Stimulated activated CD8-positive, alpha-beta memory T cell treated with anti-CD3 and anti-CD28 coated beads, Interleukin-7, amount 100 ng/mL, for 48 hours (primary cell): ENCODE measurements at places on chromosomes 6 and 20.
A peak's percentile ranks its signal among the peaks of the same experiment; 100 is the strongest.

DNA sequence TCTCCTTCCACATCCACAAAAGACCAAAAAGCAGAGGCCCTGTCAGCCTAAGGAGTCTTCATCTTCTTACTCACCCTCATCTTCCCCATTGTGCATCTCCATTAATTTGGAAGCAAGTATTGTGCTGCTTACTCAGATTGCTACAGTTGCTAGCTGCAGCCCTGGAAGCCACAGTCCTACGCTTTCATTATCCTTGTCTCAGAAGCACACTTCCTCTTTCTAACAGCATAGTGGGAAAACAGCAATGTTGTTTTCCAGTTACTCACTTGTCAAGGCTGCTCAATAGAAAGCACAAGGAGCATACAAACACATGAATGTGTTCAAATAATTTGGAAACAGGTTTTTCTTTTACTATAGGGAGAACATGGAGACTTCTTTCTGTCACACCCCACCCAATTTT lies 76.6 kb upstream of the RBM24 start:
- no peak for DNase-seq

DNA sequence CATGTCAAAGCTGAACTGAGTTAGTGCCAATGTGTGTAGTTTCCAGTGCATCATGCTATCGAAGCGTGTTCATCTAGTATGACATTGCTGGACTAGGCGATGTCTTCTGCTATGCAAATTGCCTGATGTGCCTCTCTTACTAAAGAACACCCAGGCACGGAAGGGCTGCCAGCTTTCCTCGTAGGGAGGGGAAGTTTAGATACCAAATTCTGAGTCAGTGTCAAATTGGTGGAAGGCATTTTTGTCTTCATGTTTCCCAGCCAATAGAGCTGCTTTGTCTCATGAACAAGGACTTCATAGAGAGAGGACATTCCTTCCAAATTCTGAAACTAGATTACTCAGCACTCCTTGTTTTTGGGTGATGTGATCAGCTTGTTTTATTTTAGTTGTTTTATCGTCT lies 320.1 kb downstream of the BTBD3 start:
- no peak for DNase-seq

DNA sequence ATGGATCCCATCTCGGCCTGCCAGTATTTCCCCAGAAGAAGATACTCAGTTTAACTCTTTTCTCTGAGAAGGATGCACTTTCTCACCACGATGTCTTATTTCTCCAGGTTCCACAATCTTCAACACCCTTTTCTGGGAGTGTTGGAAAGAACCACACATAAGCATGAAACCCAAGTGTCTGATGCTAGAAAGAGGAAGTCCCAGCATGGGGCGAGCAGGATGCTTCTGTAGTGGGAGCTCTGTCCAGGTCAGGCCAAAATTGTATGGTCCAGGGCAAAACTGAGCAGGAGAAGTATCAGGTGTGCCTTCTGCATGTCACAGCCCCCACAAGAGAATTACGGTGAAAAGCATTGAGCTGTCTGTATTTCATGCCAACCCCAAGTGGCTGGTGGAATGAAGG lies 11.0 kb downstream of the TREM1 start:
- DNase-seq = no peak

DNA sequence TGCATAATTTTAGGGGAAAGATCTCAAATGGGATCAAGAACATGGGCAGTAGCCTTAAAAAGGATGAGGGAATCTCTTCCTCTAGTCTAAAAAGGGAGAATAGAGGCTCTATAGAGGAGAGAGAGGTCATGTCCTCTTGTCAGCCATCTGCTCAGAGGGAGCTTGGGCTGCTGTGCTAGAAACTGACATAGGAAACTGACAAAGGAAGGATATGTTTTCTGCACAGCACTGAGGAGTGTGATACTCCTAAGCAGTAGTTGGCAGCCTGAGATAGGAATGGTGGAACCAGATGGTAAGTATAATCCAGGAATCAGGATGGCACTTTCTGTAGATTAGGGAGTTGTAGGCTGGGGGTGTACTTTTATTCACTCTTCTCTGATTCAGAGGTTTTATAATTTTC lies 59.2 kb downstream of the PTPRA start:
- no peak for DNase-seq

- DNase-seq = no peak
Observed at GRCh38 chr6:12058172-12058961, 46.3 kb downstream of the HIVEP1 start.

DNA sequence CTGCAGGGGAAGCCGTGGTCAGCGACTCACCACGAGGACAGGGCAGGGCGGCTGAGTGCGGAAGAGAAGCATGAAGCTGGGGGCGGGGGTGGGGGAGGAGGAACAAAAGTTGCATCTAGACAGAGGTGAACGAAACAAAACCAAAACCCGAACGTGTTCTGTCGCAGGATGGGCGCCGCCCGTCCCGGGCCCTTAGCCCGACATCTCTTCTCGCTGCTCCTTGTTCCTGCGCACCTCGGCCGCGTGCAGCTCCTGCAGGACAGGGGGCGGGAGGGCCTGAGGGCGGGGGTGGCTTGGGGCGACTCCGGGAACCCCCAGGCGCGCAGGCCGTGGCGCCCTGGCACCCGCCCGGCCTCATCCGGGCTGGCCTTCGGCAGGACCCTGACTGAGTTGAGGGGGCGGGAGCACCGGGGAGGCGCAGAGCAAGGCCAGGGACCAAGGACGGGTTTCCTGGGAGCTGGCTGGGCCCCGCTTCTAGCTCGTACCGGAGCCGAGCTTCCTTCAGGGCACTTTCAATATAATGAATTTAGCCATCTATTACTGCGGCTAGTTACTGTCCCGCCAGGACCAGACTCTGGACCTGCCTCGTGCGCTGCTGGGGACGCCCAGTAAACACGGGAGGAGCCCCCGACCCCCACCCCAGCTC lies 12.0 kb downstream of the STMN3 start:
- no peak for DNase-seq

GRCh38 chr6:158789115-158789917 lies 29.9 kb downstream of the EZR start:
- no peak for DNase-seq

GRCh38 chr6:126077810-126078776 lies 91.8 kb downstream of the TRMT11 start:
- DNase-seq = no peak

DNA sequence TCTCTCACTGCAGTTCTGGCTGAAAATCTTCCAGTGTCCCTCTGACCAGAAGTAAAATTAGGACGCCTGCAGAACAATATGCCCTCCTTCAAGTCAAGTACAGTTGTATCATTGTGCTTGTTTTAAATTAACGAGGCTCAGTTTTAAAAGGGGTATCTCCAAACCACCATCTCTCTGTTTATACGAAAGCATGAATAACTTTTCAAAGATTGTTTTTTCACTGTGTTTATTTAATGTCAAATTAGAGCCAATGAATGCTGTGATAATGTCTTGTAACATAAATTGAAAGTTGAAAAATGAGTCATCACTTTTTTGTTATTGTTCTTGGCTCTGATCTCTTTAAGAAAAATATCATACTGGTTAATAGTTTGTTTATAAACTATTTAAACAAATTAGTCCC lies 230.7 kb upstream of the THEMIS start:
- no peak for DNase-seq

DNA sequence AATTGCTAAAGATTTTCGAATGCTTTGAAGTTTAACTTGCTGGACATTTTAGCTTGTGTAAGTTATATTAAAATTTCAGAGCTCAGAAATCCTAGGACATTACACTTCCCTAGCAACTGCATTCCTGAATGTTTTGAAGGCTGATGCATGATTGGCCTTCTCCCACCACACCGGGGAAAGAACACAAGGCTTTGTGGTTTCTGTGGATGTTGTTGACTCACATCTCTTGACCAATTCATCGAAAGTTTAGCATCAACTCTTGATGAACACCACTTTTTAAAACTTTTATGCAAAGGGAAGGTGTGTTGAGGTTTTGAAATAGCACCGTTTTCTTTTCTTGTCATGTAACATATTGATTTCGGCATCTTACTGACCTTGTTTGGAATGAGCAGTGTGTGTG lies 81.1 kb downstream of the RIMS1 start:
- no peak for DNase-seq

DNA sequence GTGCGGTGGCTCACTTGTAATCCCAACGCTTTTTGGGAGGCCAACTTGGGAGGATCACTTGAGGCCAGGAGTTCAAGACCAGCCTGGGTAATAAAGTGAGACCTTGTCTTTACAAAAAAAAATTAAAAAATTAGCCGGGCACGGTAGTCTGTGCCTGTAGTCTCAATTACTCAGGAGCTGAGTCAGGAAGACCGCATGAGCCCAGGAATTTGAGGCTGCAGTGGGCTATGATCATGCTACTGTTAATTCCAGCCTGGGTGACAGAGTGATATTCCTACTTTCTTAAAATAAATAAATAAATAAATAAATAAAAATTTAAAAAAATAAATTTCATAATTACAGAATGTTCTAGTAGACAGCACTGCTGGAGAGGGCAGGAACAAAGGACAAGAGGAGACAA lies 62.4 kb downstream of the DST start:
- no peak for DNase-seq

- DNase-seq = no peak
Observed at GRCh38 chr6:99333068-99333467, 16.4 kb downstream of the FAXC start.

- peak; percentile 22 for DNase-seq
Observed at GRCh38 chr6:143060806-143061596, at the start of gene AIG1. Gene AIG1, plus strand, starts transcription at chr6:143060889. Its CDS starts 37 bp downstream, at chr6:143060926.

GRCh38 chr6:82958551-82958950 lies 107.1 kb downstream of the UBE3D start:
- no peak for DNase-seq

DNA sequence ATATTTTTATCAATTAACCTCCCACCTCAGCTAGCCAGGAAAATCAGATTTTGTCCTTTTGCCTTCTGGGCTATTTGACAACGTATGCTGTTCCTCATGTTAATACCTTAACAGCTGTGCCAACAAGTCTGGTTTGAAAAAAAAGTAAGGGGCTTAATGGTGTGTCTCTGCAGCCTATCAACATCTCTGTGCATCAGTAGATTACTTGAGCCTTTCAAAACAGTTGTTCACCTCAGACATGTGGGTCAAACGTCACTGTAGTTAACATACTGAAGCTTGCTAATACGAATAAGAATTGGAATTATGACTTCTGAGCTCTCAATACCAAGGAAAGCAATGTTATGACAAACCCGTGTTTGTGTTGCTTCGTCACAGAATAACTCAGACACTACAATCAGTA lies 23.0 kb downstream of the CEP57L1 start:
- no peak for DNase-seq

GRCh38 chr20:63911176-63911575 lies 16.2 kb downstream of the DNAJC5 start:
- DNase-seq = no peak

DNA sequence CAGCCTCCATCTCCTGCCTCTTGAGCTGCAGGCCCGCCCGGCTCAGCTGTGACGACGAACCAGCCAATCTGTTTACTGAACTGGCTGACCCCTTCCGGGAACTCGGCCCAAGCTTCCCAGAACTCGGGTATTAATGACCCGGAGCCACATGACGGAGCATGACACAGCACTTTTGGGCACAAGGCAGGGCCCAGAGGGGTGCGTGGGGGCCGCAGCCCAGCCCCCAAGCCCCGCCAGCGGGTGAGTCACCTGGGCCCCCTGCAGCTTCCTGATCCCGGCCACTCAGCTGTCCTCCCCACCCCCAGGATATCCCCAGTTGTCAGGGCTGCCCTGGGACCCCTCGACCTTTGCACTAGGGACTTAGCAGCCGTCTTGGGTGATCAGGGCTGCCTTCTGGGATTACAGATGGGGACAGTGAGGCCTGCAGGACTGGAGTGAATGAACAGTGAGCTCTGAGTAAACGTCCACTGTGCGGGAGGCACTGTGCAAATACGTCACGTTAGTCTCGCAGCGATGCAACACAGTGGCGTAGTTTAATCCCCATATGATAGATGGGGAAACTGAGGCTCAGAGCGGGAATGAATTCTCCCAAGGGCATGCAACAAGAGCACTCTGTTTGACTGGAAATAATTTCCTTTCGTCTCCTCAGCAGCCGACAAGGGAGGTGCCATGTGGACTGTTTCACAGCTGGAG lies 102.1 kb downstream of the CEBPB start:
- DNase-seq = peak; percentile 25

- no peak for DNase-seq
Observed at GRCh38 chr6:82954937-82955577, 110.6 kb downstream of the UBE3D start.

DNA sequence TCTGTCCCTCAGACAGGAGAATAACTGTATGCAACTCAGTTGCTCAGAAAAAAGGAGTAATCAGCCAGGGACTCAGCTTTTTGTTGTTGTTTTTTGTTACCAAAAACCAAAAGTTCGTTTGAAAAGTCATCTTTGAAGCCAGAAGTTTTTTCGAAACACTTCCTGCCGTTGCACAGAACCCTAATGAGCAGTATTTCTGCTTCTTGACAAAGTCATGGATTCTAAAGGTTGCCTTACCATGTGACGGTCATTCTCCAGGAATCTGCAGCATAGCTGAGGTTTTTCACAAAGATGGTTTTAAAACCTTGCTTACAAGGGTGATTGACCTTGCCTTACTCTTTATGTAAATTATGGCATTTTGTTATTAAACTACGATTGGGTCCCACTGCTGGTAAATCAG lies 1.9 kb downstream of the RAB32 start:
- no peak for DNase-seq

DNA sequence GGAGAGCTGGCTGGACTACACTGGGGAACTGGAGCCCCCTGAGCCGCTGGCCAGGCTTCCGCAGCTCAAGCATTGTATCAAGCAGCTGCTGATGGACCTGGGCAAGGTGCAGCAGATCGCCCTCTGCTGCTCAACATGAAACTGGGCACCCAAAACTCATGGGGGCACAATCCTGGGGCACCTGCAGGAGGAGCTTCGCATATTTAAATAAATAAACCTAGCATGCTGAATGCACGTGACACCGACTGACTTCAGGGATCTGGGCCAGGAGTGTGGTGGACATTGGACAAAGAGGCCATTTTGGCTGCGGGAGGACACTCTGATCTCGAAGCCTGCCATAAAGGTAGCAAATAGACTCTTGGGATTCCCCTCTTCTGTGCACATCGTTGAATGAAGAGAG lies 6.8 kb downstream of the SCAND1 start:
- DNase-seq = no peak

- DNase-seq = no peak
Observed at GRCh38 chr6:165511807-165512206, 151.2 kb downstream of the PDE10A start.

- peak; percentile 44 for DNase-seq
Observed at GRCh38 chr6:157756708-157757429, 66.2 kb upstream of the SNX9 start.

DNA sequence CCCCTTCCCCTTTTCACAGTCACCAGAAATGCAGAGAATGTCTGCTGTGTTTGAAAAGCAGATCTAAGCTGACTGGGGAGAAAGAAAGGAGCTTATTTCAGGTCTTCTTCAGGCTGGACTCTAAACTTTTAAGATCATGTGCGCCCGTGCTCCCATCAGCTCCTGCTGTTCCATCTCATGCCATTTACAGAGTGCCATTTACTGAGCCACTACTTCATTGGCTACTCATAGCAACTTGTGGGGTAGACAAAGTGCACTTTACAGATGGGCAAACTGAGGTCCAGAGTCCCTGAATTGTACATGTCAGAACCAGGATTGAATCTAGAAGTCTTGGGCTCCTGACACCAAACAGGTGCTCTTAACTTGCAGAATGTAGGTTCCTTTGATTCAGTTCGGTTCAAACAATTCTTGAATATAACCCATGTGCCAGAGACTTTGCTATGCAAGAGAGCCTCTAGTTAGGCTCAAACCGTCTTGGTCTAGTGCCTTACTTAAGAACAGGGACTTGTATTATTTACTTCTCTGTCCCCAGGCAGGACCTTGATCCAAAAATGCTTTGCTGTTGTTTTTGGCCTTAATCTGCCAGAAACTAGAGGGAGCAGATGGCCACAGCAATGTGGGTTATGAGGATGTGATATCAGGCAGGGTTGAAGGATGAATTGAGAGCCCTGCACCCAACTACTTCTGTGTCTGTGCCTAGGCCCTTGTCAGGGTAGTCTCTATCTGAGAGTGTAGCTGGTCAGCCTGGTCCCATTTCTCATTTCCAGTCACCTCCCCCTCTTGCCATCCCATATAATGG lies 56.4 kb downstream of the RALY start:
- DNase-seq = no peak
